ENCODE measurements at places on chromosomes 1 and 21.

DNA sequence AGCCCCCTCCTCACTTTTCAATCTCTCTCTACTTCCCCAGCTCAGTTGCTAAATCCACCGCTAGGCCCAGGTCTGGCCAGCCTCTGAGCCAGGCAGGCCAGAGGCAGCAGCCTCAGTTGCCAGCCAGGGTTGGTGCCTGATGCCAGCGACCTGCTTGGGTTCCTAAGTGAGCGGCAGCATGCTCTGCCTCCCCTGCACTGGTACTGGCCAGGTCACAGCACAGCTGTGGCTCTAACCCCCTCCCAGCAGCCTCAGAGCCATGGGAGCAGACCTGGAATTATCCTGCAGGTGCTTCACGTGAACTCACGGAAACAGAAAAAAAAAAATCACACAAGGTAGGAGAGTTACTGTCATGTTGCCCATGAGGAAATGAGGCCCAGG, 82.5 kb upstream of the ATF3 start:
- no peak for DNase-seq

DNA sequence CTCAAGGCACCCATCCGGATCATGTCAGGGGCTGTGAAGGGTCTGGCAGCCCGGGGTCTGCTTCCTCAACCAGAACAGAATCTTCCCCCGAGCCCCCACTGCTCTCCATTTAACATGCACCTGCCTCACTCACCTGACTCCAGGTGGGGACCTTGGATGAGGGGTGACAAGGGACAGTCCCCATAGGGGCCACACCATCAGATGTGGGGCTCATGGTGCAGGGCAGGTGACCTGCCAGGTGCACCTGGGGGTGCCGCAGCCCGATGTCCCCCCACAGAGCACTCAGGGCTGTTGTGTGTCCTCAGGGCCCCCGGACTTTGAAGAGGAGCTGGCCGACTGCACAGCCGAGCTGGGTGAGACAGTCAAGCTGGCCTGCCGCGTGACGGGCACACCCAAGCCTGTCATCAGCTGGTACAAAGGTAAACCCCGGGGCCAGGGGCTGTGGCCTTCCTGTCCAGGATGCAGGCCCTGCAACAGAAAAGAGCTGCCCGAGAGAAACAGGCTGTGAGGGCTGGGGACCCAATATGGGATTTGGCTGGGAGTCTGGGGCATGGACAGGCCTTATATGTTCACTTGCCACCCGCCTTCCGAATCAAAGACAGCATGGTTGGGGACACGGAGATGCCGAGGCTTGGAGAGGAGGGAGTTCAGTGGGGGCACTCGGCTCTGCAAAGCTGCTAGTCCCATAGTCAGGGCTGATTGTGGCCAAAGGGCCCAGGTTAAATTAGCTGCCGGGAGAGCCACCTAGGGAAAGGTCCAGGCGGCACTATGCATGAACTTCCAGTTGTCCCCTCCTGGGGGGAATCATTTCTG, 64.6 kb downstream of the TRIM11 start:
- DNase-seq = no peak

- DNase-seq = no peak
Observed at GRCh38 chr1:19083081-19083480, 126.6 kb upstream of the IFFO2 start.

DNA sequence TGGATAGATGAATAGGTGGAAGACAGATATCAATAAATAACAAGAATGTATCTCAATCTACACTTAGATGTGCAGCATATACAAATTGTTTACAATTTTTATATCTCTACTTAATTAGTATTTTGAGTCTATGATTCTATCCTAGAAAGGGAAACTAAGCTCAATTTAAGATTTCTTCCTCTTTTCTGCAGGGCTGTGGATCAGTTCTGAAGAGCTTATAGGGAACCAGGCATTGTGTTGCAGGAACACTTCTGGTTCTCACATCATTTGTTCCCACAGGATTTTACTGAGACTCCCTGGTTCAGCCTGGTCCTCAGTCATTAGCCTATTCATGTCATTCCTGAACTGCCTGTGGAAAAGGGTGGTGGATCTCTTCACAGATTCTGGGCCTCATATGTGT, 105.8 kb downstream of the TNFSF18 start:
- DNase-seq = no peak

DNA sequence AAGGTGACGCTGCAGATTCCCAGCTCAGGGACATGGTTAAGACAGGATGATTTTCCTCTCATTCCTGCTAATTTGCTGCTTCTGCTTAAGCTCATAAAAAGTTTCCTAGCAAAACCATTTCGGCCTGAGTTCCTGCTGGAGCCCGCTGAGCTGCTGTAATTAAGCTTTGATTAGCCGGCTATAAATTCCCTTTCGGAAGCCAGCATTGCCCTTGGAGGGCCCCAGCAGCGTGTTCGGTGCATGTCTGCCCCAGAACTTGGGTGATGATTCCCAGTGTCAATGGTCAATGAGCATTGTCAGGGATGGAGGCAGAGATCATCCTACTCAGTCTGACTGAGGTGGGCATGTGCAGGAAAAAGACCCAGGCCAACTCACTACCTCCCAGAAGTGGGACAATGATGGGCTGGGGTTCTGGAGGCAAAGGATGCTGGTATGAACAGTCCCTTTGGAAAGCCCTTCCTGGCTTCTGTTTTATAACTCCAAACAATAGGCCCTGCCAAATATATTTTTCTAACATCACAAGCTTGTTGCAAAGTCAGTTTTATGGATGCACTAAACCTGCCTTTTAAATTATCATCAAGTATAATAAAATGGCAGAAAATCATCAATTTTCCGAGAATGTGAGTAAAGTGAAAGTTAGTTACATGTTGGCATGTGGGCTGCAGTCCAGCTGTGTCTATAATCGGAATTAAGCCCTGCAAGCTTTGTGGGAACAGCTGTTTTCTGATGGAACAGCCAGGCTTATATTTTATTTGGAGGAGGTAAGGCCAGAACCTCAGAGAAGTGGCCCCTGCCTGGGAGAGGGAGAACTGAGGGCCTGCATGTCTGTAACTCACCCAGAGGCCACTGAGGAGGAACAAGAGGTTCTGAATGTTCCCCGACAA, 257.1 kb downstream of the GRIK3 start:
- no peak for DNase-seq

DNA sequence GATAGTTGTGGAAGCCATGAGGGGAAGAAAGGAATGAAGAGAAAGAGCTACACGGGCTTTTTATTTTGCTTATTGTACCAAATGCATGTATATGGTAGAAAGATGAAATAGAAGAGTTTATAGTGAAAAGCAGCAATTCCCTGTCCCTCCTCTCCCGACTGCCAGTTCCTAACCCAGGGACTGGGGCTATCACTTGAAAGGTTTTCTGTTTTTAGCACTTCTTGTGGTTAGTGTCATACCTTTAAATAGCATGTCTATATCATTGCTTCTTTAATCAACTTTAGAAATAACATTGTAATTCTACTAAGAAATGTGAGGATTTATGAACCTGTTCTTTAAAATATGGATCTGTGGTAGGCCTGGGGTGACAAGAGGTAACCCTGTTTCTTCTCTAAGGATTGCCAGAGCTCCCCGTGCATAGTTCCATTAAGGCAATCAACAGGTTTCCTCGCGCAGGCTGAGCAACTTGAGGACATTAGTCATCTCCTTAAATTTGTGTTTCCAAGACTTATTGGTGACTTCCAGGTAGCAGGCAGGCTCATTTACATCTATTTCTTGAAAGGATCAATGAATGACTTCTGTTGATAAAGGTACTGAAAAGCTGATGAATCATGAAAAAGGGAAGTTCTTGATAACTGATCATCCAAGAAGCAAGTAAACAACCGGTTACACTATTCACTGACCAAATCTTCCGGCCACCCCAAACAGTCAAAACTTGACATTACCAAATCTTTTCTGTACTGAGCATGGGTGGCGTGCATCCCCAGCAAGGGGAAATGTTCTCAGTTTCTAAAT, 37.8 kb upstream of the S1PR1 start:
- DNase-seq = no peak

- DNase-seq = no peak
Observed at GRCh38 chr1:189899686-189900425, 577.8 kb downstream of the BRINP3 start.

All from putamen (tissue), 1 donor.